ENCODE measurements at places on chromosomes 4 and X.

- DNase-seq, result no peak
Observed at GRCh38 chr4:48683784-48684666, 96.1 kb downstream of the FRYL start.

DNA sequence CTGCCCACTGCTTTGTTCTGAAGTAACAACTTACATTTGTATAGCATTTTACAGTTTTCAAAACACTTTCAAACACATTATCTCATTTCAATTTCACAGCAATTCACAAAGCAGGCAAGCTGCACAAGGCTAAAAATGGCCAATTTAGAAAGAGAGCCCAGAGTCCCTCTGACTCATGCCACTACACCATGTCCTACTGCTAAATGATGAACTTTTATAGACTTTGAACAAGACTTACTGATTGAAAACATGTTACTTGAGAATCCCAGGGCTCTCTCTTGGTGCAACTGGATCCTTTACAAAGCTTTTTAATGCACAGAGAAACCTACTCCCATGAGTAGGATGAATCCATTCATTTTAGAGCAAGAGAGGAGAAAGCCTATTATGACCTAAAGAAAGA, 5.8 kb upstream of the G3BP2 start:
- DNase-seq, result no peak

- DNase-seq, result no peak
Observed at GRCh38 chrX:107547621-107548020, 80.7 kb upstream of the PRPS1 start.

DNA sequence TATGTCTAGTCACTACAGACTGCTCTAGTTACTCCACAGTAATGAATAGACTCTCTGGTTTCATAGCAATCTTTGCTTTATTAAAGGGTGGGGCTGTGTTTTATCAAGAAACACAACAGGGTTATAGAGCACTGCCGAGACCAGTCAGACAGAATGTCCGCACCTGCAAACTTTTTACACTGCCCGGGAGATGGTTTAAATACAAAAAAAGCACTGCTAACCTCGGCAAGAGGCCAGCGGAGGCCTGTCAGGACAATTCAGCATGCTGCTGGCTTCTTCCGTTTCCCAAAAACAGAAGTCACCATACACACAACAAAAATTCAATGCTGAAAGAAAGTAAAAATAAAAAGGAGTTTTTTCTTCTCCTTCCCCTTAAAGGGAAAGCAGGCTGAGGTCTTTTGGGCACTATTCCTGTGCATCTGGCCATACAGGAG, 67.4 kb downstream of the IRF2 start:
- DNase-seq, result no peak

- DNase-seq, result no peak
Observed at GRCh38 chr4:187565416-187565815, 430.2 kb upstream of the ZFP42 start.

Measured in CD4-positive, alpha-beta T cell treated with Interferon gamma for 1 hour (primary cell).